ENCODE measurements at places on chromosomes 4 and X.
A peak's percentile ranks its signal among the peaks of the same experiment; 100 is the strongest.

- DNase-seq = no peak
Observed at GRCh38 chrX:130874751-130875150, 28.3 kb downstream of the ENOX2 start.

DNA sequence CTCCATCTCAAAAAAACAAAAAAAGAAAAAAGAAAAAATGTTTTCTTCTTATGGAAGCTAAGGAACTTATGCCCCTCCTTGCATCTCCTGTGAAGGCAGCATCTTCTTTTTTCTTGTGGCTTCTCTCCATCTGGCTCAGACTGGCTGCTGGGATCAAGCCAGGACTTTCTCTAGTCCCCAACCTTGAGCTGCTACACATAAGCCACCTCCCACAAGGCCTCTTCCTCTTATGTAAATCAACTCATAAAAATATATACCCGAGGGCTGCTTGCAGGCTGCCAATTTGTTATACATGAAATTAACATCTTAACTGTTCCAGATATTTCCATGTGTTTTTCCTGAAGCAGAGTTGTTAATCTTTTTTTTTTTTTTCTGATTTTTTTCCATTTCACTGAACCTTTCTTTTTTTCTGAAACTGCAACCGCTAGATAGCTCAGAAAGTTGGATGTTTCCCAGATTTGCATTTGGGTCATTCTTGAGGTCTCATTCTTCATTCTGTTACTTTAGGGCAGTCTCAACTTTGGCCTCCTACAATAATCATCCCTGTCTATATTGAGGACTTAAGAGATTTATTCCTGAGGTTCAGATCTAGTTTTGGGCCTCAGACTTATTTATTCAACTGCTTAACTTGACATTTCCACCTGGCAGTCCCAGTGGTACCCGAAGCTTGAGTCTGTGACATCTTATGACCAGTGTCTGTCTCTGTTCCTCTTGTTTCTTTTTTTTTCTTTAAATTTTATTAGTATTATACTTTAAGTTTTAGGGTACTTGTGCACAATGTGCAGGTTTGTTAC is 10.3 kb downstream of the SNX25 start:
- DNase-seq = no peak

- DNase-seq = no peak
Observed at GRCh38 chr4:19123681-19124080, 1102.1 kb upstream of the LCORL start.

DNA sequence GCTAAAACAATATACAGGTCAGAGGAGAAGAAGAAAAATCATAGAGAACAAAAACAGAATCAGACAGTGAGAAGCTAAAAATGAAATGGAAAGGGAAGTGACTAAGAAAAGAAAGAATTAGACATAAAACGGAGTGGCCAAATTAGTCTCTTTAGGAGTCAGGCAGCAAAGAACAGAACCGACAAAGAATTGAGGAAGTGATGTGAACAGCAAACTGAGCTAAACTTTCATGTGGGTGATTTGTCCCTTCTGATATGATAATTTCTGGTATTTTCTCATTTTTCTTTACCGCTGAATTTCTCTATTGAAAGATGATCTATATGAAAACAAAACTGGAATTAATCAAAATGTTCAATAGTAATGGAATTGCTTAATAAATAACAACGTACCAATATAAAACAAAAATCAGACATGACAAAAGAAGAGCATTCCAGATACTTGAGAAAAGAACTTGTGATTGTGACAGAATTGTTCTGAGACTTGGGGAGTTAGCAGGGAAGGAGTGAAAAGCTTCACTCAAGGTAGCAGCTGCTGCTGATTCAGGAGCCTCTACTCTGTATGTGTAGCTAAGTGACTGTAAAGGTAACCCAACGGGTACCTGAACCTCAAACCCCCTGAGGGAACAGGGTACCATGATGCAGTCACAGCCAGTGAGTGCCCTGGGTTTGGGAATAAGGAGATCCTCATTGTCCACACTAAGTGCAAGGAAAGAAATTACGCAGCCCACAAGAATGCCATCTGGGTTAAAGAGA is 8.8 kb downstream of the TAPT1 start:
- no peak for DNase-seq

DNA sequence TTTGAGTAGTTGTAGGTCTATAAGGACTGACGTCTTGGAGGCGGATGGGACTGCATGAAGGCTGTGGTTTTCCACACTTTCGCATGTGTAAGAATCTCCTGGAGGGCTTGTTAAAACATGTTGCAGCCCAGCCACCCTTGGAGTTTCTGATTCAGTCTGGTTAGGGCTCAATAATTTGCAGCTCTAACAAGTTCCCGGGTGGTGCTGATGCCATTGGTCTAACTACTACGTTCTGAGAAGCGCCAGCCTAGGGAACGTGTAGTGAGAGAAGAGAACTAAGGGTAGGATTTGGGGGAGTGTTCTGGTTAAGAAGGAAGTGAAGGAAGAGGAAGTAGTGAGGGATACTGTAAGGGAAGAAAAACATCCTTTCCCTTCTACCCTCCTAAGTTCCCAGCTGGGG is 138.9 kb downstream of the LARP7 start:
- DNase-seq = no peak

DNA sequence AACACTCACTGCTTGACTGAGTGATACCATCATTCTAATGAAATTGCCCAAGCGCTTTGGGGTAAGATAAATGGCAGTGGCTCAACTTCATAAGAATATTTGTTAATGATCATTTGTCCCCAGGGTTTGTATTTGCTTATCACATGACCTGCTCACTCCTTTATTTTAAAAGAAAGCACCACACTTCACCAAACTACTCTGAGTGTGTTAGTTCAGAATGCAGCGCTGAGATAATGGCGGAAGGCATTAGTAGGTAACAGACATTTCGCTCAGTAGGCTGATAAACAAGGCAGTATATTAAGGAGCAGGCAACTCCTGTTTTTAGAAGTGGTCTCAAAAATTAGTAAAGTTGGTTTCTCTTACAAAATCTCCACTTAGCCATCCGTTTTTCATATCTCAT is 1.6 kb downstream of the SNX25 start:
- no peak for DNase-seq

GRCh38 chrX:11188664-11189063 is 77.5 kb downstream of the HCCS start:
- DNase-seq = no peak

- DNase-seq = no peak
Observed at GRCh38 chr4:726838-727237, 21.2 kb downstream of the PCGF3 start.

DNA sequence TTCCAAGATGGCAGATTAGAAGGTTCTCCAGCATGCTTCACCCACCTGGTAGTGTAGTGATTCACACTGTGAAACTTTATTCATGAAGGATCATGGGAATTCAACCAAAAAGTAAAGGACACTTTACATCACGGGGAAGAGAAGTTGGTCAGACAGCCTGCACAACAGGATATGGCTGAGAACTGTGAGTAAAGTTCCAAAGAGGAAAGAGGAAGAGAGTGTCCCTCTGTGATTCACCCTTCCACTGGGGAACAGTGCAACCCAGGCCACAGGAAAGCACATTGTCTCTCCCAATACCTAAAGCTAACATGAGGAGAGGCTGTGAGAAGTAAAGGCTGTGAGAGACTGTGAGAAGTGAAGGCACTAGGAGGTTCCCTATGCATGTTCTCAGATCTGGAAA is 137.2 kb downstream of the STPG2 start:
- DNase-seq = no peak

DNA sequence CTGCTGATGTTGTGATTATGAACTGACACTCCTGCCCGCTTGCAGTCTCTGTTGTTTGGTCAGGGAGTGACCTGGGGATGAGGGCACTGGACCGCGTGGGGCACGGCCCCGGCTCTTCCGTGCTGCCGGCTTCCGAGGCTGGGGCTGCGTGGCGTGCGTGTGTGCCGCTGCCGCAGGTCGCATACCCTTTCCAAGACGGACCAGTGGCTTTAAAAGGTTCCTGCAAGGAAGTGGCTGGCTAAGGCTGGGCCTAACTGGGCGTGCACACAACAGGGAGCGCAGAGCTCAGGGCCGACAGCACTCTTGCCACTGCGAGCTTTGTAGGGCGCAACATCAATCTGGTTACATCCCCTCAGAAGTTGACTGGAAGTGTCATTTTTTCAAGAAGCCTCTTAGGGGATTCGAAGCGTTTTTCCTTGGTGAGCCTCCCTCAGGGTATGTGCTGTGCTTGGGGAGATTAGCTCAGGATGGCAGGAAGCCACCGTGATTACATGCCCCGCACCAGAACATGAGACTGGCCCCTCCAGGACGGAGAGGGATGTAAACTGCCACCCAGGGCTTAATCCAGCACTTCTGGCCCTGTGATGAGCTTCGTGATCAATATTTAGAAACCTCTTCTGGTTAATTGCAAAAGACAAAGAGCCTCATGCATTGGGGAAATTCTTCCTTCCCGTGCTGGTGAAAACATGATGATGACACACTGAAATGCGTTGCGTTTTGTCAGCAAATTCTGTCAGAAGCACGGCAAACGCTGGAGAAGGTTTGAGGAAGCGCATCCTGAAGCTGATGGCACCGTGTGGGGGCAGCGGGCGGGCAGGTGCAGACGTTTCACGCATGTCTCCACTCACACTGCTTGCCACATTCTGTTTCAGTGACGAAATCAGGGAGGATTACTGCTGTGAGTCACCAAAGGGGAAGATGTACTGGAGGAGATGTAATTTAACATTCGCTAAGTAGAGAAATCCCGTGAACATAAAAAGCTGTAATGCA is 11.1 kb downstream of the MAEA start:
- peak; percentile 42 for DNase-seq

GRCh38 chrX:6826856-6827255 is 291.9 kb upstream of the VCX3A start:
- DNase-seq = no peak

DNA sequence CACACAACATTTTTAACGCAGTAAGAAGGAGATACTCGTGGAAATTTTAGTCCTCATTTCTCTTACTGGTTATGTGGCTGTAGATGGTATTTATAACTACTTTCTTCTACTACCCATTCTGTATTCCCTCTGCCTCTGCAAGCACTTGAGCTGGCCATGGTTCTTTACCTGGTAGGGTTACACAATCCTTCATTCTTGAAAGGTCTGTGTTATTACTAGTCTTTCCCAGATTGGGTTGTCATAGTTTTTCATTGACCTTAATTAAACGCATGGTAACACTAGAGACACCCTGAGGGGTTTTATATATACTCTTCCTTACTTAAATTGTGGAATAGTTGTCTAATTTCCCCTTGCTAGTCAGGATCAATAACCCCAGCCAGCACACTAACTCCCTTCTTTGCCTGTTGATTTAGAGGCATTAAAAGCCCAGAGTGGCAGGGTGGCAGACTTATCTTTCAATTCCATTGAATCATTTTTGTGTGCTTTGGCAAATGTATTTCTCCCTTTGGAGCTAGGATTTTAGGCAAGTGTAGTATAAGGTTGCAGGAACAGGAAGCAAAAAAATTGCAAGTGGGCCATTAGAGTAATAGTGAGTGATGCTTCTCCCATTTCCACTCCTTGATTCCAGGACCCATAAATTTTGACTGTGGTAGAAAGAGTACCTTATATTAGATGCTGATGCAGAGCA is 113.6 kb upstream of the EMCN start:
- no peak for DNase-seq

- no peak for DNase-seq
Observed at GRCh38 chr4:141972950-141973349, 336.6 kb downstream of the IL15 start.
